ENCODE measurements at places on chromosomes 7 and 10.

DNA sequence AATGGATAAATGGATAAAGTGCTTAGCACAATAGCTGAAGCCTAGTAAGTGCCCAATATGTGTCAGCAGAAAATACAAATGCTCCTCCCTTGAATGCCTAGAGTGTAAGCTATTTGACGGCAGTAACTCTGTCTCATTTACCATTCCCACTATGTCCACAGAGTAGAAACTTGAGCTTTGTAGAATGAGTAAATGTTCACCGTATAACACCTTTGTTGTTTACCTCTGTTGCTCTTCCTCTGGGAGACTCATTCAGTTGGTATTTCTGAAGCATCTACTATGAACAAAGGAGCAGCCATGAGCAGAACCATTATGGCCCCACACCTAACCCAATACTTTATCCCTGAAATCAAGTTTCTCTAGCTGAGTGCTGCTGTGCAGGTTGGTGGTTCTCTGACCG is 8.4 kb upstream of the SLC16A12 start:
- DNase-seq: no peak

- DNase-seq: no peak
Measured at GRCh38 chr7:140681766-140682165, 9.0 kb downstream of the ADCK2 start.

DNA sequence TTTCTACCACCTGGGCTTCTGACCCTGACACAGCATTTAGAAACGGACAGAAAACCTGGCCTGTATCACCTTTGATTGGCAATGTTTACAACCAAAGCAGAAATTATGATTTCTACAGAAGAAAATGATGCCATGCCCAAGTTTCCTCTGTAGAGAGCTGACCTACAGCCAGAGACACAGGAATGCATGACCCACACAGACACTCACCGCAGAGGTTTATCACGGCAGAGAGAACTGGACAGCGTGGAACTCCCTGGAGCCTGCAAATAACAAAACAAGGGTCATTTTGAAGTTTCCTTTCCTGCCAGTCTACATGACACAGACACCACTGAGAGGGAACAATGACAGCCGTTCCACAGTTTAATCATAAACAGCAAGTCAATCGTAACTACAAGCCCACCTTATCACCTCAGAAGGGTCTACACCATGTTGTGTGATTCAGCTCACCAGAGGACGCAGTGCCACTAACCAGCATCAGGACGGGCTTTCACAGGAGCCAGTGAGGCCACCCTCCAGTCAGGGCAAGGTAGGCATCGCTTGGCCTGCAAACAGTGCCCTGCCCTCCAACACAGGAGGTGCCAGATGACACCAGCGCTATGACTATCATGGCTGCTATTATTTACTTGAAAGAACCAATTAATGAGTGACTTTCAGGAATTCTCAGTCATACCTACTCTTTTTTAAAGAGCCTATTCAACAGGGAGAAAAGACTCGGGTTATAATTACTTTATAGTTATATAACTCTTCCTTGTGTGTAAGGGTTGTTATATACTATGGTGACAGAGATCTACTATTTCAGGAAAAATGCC is 139.9 kb downstream of the TNS3 start:
- no peak for DNase-seq

DNA sequence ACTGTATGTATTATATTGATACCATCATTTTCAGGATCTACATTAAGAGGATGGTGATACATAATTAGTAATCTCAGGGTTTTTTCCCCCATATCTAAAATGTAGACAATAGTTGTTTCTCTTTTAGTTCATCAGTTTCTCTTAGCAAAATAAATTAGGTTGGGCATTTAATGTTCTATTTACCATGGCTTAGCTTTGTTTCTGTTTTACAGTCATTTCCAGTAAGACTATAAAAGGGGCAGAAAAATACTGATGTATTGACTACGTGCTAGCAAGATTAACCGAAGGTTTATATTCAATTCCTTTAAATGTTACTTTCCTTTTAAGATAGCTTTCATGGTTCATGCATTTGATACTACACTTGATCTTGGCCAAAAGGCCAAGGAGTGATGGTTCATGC is 26.2 kb downstream of the SUV39H2 start:
- DNase-seq: no peak

DNA sequence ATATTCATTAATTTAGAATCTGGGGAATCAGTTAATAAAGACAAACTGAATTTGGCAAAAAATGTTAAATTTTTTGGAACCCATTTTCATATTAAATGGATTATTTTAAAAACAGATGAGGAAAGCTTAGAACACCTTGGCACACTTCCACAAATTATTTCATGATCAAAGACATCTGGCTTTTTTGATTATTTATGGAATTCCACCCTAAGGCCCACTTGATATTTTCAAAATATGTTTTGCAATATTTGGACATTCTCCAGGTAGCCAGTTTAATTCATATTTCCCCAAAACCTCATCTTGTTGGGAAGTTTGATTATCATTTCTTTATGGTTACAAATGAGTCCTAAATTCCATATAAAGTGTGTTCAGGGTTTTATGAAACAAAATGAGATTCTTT is 129.9 kb downstream of the DOCK4 start:
- DNase-seq: no peak

DNA sequence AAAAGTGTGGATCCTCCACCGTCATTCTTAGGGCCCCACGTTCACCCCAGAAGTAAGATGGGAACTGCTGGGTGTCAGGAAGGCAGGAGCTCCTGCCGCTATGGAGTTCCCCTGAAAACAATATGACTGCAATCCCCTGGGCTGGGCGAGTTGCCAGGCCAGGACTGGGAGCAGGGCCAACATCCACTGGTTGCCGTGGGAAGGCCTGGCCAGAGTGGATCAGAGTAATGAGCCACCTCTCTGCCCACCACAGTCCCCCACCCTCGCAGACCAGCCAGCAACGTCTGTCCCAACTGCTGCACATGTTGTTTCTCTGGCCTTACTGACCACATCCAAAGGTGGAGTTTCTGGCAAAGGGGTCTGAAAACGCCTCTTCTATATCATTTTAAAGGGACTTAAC is 86.6 kb downstream of the STRA8 start:
- DNase-seq: no peak

DNA sequence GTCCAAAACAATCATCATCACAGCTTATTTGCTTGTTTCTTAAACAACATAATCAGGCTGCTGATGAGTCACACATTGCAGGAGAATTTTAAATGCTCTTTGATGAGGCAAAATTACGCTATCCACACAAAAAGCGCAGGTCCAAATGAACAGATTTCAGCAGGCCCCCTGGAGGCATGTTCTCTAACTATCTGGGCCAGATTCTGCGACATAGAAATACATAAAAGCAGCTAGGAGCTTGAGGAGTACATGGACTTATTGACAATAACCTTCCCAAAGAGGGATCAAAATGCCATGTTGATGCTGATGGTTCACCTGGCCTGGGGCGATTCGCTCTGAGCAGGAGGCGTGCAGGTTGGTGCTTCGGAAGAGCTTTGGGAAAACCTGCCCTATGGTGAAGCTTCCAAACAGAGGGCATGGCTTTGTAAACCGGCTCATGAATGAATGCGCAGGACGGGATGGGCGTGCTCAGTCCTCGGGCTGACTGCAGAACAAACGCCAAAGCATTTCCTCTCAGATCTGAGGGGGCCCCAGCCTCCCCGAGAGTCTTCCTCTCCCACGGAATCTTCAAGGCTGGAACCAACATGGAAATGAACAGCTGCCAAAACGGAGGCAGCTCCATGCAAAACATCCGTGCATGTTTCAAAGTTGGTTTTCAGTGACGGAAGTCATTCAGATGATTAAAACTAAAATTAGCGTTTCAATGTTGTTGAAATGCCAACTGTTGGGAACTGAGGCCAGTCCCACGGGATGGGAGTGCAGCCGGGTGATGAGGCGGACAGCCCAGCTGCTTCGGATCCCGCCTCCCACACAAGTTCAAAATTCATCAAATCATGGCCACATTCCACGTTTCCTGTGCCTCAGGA is 179.6 kb downstream of the TCERG1L start:
- DNase-seq: no peak

- no peak for DNase-seq
Measured at GRCh38 chr10:7302392-7302906, 108.4 kb downstream of the SFMBT2 start.

All from NCI-H524 treated with DMSO at 0.1 percent for 48 hours (cell line).